ENCODE measurements at places on chromosomes 3 and 15. TPM values are rescaled to one million over a fixed set of nuclear protein-coding genes. Genes with fewer than 3 reads are reported as not detected.

DNA sequence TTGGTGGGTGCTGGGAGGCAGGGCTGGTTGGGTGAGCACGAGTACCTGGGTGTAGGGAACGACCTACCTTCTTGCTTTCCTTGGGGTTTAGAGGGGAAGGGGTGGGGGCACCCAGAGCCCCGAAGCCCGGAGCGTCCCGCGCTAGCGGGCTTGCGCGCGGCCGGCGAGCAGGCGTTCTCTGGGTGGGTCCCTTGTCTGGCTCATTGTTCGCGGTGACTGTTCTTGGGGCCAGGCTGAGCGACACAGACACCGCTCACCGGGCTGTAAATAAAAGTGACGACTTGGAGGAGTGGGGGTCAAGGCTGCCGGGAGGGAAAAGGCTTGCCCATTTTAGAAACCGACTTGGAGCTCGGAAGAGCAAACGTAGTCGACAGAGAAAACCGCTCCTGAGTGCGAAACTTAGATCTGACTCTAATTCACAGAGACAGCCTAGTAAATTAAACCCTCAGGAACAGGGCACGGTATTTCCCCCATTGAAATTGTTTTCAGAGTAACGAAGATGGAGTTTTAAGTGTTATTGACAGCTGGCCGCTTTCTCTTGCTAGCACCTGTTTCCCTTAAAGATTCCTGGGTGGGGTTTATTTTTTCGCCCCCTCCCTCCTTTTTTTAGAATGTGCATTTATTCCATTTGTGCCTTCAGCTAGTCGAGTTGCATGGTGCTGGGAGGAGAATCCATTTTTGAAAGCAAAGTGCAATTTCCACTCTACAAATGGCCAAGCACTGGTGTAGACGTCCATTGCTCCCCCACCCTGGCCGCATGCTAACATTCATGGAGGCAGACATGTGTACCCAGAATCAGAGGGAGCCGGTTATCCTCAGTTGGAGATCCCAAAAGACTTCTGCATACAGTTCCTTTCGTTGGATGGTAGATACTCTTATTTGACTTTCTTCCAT, 532.1 kb upstream of the SEMA6D start:
- peak; percentile 14 for DNase-seq

- DNase-seq = no peak
These were observed 153.8 kb downstream of the OPA1 start for GRCh38 chr3:193746832-193747231.

The CYP1A2 gene
- total RNA-seq = not detected

The ZIC4 gene
- total RNA-seq = 4.5 TPM

DNA sequence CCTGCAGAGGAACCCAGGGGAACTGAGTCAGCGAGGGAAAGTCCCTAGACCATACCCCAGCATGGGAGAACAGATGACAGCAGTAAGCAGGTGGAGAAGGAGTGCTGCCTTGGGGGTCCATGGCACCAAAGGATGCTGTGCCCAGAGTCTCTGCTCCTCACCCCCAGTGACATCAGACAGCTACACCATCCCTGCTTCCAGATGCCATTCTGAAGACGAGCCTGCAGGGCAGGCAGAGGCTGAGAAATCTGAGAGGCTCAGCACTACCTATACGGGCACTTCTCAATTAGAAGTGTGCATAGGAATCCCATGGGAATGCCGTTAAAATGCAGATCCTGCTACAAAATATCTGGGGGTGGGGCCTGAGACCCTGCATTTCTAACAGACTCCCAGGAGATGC, 211.3 kb upstream of the NSMCE3 start:
- no peak for DNase-seq

The TP63 gene
- total RNA-seq = not detected

- peak; percentile 32 for DNase-seq
These were observed 35.0 kb upstream of the ABHD17C start for GRCh38 chr15:80660119-80660518.

DNA sequence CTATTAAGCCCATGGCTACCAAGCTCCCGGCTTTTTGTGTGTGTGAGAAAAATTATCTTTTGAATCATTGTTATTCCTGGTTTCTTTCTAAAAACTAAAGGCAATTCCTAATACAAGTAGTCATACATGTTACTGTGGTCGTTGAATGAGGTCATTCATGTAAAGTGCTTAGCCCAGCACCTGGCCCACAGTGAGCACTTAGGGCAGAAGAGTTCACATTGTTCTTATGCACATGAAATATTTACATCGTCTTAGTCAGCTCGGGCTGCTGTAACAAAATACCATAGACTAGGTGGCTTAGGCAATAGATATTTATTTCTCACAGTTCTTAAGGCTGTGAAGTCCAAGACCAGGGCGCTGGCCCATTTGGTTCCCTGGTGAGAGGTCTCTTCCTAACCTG, 216.1 kb downstream of the SHQ1 start:
- no peak for DNase-seq

The TJP1 gene
- 90.6 TPM for total RNA-seq

The CLSTN2 gene
- total RNA-seq = 1.5 TPM

The GOLGA8S gene
- 0.33 TPM for total RNA-seq

GRCh38 chr3:14791343-14791945, 27.3 kb upstream of the FGD5 start:
- DNase-seq = peak; percentile 68

The CNTN4 gene
- total RNA-seq = 4.3 TPM

DNA sequence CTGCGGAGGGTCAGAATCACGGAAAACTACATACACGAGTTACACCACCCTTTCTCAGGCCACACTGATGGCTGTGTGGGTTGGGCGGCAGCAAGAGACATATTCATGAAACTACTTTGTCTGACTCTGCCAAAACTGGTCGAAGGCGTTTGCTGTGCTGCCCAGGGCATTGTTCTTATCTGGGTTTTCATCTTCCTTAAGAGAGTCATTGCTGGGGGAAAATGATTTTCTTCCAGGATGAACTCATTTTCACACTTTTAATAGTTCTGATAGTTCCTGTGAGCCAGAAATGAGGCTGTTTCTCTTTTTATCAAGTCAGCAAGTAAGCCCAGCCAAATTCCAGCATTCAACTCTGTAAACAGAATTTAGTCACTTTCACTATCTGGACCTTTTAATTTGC, 47.6 kb downstream of the TRIM71 start:
- no peak for DNase-seq

DNA sequence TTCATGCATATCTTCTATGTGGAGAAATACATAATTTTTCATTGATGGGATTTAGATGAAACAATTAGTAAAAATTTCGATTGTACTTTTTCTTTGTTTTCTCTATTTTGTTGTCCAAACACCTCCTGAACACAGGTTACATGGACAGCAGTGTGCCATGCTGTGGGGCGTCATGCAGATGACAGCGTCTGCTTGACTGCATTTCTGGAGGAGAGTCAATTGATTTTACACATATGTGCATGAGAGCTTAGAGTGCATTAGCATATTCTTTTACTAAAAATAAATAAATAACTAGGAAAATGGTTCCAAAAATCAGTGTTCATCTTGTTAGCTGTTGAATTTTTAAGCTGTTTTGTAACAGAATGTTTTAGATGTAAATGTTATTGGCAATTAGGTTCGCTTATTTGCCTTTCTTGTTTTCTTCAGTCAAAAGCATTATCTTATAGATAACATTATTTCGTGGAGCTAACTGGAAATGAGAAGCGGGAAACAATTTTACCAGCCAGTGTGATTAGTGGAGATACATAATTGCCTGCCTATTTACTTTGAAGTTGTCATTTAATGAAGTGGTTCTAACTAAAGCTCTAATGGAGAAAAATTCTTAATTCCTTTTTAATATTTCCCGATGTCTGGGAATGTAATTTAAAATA, 82.7 kb upstream of the VGLL3 start:
- no peak for DNase-seq

DNA sequence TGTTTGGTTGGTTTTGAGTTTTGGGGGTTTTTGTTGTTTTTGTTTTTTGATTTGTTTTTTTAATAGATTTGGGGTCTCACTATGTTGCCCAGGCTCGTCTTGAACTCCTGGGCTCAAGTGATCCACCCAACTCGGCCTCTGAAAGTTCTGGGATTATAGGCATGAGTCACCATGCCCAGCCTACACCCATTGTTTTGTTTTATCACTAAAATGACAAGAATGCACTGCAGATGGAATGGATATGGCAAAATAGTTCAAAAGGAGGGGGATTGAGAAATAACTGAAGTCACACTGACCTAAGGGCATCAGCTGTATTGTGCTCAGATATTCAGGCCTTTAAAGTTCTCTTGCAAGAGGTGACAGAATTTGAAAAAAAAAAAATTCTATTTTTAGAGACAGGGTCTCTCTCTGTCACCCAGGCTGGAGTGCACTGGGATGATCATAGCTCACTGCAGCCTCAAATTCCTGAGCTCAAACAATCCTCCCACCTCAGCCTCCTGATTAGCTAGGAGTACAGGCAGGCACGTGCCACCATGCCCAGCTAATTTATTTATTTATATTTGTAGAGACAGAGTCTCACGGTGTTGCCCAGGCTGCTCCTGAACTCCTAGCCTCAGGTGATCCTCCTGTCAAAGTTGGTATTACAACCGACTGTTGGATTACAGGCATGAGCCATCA, 4.4 kb upstream of the RASA2 start:
- DNase-seq = no peak
